Stimulated activated CD4-positive, alpha-beta T cell treated with anti-CD3 and anti-CD28 coated beads, Interleukin-4, amount 100 ng/mL, for 24 hours (primary cell): ENCODE measurements at places on chromosomes 12 and 14.

DNA sequence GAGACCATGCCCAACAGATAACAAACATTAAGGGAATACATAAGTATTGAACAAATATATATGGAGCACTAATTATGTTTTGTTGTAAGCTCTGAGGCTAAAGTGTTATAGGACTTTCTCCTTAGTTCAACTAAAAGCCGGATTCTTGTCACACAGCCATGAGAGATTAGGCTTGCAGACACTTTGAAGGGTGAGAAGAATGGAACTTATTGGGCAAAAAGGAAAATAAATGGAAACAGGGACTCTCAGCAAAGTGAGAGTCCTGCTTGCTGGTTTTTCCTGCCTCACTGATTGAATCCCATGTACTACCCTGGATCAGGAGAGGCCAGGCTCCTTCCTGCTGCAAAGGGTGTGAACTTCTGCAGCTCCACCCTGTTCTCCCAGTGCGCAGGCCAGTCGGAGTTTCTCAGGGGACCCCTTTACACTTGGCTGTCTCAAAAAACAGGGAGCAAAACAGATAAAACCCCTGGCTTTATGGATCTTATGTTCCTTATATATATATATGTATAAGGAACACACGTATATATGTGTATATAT is 77.1 kb upstream of the FUT8 start:
- no peak for DNase-seq

GRCh38 chr12:123491056-123491455 is 33.1 kb downstream of the SNRNP35 start:
- DNase-seq: no peak

- DNase-seq: peak; percentile 39
These were observed 8.1 kb upstream of the RNF34 start for GRCh38 chr12:121391619-121392324.

- no peak for DNase-seq
These were observed 15.0 kb downstream of the AQP6 start for GRCh38 chr12:49987625-49988303.

DNA sequence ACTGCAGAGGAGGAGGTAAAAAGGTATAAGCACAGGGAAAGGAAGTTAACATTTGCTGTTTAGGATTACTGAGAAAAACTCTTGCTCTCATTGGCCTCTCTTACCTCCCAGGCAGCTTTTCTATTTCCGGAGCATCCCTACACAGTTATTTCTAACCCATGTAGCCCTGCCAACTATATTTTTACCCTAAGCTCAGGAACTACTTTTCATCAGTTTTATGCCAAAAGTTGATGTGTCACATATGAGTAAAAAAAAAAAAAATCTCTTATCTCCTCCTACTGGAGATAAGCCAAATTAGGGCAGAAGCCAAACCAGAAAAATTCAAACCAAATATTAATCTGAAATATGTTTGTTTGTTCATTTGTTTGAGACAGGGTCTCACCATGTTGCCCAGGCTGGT is 34.4 kb upstream of the PSMA6 start:
- DNase-seq: no peak

- DNase-seq: no peak
These were observed 6.7 kb downstream of the MVK start for GRCh38 chr12:109580272-109580671.

DNA sequence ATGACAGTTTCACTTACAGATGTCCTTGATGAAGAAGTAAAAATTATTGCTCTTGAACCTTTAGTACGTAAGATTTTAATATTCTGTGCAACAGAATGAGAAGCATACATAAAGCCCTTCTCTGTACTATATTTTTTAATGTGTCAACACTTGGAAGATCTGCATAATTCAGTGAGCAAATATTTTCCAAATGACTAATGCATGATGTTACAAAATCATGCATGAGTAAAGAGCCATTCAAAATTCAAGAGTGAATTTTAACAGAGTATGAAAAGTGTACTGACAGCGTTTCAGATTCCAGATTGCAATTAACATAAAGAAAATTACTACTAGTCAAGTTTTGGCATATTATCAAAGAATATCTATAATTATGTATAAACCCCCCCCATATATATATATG is 101.4 kb upstream of the BBS10 start:
- DNase-seq: no peak

GRCh38 chr12:87939182-87939581 is 90.0 kb downstream of the C12orf50 start:
- no peak for DNase-seq

GRCh38 chr12:124428136-124428791 is 133.4 kb downstream of the RFLNA start:
- DNase-seq: no peak

- DNase-seq: no peak
These were observed 78.5 kb upstream of the RASSF3 start for GRCh38 chr12:64531665-64532334.

DNA sequence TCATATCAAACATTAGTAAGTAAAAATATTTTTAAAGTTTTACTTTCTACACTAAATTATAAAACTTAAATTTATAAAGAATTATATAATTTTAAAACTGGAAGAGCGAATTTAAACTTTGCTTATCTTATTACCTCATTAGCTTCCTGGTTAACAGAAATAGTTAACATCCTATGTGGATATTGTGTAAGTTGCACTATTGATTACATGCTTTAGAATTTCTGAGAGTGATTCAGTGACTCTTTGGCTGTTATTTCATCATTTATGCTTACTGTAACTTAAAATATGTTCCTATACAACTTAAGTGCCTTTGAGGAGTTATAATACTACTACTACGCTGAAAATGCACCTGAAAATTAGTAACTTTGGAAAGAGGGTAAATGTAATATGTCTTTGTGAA is 101.4 kb downstream of the FOXA1 start:
- DNase-seq: no peak

- DNase-seq: no peak
These were observed 96.2 kb upstream of the USP15 start for GRCh38 chr12:62164036-62164435.

GRCh38 chr12:124898200-124898922 is 16.1 kb downstream of the UBC start:
- DNase-seq: peak; percentile 71

DNA sequence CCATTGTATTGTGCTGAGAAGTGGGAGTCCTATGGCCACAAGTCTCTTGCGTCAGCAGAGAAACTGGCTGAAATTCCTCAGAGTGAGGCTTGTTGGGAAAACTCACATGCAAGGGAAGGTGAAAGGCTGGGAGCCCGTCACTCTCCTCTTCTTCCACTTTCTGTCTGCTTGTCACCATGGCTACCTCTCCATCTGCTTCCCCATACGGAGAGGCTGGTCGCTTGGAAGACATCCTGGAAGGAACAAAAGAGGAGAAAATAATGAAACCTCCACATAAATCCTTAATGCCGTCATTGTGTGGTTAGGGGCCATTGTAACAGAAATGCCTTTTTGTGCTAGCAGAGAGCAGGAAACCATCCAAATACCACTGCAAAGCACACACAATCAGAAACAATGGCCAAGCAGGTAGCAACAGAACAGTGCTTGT is 53.7 kb downstream of the SOX5 start:
- no peak for DNase-seq

DNA sequence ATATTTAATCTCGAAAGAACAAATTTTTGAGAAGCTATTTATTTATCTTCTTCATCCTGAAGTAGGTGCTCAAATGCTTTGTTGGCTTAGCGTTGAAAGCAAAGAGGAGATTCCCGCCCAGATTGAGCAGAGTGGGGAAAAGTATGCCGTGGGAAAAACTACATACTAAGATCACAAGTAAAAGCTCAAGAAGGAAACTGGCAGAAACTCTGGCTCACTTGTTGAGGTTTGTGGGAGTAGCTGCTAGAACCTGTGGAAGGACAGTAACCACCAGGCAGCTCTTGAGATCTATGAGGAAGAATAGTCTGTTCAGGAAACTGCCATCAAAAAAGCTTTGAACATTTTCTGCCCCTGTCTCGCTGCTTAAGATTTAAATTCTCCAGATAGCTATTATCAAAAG is 3.9 kb downstream of the MYRFL start:
- DNase-seq: no peak

GRCh38 chr12:42799966-42800365 is 210.4 kb upstream of the PRICKLE1 start:
- DNase-seq: no peak

DNA sequence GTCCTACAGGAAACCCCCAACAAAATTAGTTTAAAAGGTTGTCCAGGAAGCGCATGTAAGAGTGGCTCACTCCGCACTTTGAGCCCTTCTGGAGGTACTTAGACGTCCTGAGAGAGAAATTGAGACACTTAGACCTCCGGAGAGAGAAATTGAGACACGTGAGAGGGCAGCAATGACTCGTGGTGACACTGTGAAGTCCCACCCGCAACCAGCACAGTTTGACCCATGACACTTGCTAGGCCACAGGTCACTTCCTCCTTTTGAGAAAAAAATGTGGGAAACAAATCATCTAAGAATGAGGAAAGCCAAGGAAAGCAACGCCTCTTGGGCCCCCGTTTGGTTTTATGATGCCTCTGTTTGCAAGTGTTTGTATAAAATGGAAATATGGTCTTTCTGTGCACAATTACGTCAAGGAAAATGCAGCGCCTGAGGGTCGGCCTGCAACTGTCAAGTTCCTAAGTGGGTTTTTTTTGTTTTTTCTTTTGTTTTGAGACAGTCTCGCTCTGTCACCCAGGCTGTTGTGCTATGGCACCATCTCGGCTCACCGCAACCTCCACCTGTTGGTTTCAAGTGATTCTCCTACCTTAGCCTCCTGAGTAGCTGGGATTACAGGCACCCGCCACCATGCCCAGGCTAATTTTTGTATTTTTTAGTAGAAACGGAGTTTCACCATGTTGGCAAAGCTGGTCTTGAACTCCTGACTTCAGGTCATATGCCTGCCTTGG is 13.6 kb upstream of the CDCA4 start:
- no peak for DNase-seq

GRCh38 chr14:84785996-84786395 is 743.9 kb upstream of the FLRT2 start:
- no peak for DNase-seq

DNA sequence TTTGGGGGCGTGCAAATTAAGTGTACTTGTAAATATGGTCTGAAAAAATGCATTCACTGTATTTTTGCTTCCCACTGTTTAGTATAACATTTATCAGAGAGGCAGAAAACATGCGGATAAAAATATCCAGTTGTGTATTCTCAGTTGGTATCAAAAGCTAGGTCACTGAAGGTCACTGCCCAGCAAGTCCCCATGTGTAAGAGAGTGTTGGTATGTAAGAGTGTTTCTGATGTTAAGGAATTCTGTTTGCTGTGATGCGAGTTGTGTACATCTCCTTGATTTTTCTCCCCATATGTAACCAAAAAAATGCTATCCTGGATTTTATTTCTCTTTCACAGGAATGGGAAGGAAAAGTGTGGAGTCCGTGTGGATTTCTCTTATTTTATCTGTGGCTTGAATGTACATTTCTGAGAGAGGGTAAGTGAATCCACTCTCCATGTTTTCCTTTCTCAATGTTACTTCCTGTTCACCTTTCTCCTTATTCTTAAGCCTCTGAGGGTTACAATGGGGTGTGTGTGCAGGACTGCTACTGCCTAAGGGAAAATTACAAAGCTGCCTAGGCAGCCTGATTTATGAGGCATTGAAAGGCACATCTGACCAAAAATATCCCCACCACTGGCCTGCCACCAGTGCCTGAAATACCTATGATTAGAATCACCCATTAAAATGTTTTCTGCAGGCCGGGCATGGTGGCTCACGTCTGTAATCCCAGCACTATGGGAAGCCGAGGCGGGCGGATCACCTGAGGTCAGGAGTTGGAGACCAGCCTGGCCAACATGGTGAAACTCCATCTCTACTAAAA is 97.9 kb upstream of the USP44 start:
- DNase-seq: no peak

- DNase-seq: no peak
These were observed 15.9 kb upstream of the BLTP3B start for GRCh38 chr12:100158535-100158934.

DNA sequence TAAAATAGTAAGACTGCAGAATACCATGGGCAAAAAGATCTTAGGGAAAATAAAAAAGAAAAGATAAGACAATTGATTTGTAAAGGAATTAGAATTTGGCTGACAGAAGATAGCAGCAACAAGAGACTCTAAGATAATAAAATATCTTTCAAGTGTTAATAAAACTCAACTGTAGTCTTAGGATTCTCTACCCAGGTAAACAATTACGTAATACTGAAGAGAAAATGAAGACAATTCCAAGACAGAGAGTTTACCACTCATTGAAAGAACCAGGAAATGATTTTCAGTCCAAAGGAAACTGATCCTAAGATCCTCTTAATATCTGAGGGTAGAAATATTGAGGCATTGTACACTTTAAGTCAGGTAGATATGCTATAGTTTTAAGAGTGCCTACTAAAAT is 321.1 kb downstream of the CEP128 start:
- no peak for DNase-seq

- no peak for DNase-seq
These were observed 183.7 kb downstream of the EXOC5 start for GRCh38 chr14:57085043-57085442.

DNA sequence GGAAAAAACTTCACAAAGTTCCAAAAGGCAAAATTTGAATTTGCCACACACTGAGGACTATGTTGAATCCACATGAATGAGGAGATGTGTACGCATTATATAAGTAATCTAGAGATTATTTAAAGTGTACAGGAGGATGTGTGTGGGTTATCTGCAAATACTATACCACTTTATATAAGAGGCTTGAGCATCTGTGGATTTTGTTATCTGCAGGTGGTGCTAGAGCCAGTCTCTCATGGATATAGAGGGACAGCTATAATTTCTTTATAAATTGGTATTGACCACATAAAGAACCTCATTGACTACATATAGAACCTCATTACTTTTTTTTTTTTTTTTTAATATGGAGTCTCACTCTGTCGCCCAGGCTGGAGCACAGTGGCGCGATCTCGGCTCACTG is 32.2 kb upstream of the RXYLT1 start:
- DNase-seq: no peak

DNA sequence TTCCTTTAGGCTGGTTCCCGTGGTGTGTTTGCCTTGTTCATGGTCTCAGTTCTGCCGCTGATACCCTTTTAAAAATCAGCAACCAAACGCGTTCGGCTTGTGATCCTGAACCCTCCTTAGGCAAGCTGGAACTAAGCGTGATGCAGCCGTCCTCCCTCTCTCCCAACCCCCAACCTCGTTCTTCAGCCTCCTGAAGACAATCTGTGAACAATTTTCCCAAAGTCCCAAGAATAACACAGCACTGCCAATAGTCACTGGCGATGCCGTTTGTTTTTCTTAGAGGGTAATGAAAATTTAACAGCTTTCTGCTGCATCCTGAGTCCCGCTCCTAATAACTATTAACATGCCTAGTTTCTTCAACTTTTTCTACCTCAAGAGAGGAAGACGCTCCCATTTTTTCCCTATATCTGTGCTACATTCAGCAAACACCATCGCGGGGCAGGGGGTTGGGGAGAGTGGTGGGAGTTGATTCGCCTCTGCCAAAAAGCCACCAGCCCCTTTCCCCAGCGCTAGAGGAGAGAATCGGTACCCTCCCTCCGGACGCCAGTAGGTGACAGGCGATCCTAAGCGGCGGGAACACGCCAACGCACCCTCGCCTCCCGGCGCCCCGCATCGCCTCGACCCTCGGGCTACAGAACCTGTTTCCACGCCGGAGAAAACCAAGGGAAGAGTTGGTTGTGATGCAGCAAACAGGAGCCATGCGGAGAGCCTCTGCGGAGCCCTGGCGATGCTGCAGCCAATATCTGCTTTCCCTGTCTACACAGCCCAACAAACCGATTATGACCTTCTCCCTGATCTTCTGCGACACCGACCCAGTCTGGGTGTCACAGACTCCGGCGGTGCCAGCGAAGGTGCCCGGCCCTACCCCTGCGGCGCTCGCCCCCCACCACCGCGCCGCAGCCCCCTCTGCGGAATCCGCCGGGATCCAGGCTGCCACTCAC is 752 bp downstream of the PRICKLE1 start:
- no peak for DNase-seq
